ENCODE measurements at places on chromosomes 7 and 10.

- DNase-seq, result no peak
Measured at GRCh38 chr7:12269100-12269895, 58.2 kb downstream of the TMEM106B start.

- no peak for DNase-seq
Measured at GRCh38 chr7:4775848-4776623, 613 bp downstream of the AP5Z1 start.

DNA sequence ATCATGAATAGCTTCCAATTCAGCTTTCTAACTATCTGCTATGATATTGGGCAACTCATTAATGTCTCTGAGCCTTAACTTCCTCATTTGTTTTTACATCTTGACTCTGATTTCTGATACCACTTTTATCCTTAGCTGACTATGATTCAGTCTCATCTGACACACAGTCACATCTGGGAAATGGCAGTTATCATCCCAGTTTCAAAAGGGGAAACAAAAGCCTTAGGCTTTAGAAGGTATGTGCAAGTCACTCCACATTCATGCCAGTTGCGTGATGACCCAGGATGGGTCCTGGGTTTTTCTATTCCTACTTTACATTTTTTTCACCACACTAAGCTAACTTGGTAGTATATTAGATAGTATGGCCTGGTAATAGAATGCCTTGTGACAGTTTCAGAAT is 12.7 kb downstream of the SCIN start:
- DNase-seq, result no peak

GRCh38 chr10:112799726-112800510 is 150.1 kb upstream of the TCF7L2 start:
- DNase-seq, result no peak

GRCh38 chr7:151813997-151814396 is 62.9 kb downstream of the PRKAG2 start:
- DNase-seq, result no peak

GRCh38 chr7:70014472-70015177 is 416.4 kb downstream of the AUTS2 start:
- no peak for DNase-seq

- no peak for DNase-seq
Measured at GRCh38 chr7:147053746-147054145, 937.1 kb downstream of the CNTNAP2 start.

DNA sequence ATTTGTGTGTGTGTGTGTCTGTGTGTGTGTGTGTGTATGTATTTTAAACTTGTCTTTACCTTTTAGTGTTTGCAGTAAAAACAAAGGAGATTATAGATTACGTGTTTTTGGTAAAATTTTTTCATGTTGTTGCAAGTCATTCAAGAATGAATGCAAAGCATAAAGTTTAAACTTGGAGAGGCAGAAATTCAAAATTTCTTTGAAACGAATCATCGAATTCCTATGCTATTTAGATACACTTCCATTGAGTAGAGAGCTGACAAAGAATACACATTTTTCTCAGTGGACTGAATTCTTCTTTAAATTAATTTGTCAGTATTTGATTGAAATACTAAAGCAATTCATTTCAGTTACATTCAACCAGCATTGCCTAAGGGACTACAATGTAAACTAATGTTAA is 66.0 kb upstream of the HDAC9 start:
- DNase-seq, result no peak

DNA sequence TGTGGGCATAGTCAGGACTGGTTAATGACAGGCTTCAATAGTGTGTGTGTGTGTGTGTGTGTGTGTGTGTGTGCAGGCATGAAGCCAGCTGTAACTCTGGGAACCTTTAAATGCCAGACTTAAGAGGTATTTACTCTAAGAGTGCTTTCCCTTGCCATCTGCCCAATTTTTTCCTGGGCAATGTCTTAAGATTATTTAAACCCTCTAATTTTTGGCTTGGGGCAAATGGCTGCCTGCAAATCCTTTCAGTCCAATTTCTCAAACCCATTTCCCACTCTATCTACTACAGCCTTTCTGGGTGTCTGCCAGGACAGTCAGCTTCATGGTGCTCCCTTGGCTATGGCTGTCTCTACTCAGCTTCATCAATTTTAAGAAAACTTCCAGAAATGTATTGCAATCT is 62.6 kb upstream of the C1GALT1 start:
- DNase-seq, result no peak

GRCh38 chr10:77156406-77156879 is 481.2 kb downstream of the KCNMA1 start:
- DNase-seq, result no peak

- no peak for DNase-seq
Measured at GRCh38 chr10:31961277-31962074, 32.8 kb upstream of the ARHGAP12 start.

GRCh38 chr10:93872375-93873158 is 21.2 kb upstream of the SLC35G1 start:
- DNase-seq, result no peak

- no peak for DNase-seq
Measured at GRCh38 chr7:74289659-74290552, 699 bp downstream of the CLIP2 start.

GRCh38 chr10:128274938-128275337 is 148.7 kb upstream of the MKI67 start:
- no peak for DNase-seq

GRCh38 chr10:95476469-95477174 is 84.5 kb downstream of the SORBS1 start:
- DNase-seq, result no peak

DNA sequence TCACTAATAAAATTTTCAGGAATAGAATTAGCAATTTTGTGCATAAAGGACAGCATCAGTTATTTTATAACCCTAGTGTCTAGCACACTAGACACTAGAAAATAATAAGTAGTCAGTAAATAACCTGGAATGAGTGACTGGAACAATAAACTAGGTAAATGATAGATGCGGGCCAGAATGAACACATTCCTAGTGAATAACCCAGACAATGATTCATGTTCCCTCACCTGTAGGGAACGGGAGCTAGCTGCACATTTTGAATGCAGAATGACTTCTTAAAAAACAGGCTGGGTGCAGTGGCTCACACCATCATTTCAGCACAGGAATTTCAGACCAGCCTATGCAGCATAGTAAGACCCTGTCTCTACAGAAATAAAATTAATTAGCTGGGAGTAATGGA is 3.2 kb upstream of the ATOH7 start:
- no peak for DNase-seq

- DNase-seq, result no peak
Measured at GRCh38 chr10:115982076-115982475, 290.9 kb downstream of the GFRA1 start.

DNA sequence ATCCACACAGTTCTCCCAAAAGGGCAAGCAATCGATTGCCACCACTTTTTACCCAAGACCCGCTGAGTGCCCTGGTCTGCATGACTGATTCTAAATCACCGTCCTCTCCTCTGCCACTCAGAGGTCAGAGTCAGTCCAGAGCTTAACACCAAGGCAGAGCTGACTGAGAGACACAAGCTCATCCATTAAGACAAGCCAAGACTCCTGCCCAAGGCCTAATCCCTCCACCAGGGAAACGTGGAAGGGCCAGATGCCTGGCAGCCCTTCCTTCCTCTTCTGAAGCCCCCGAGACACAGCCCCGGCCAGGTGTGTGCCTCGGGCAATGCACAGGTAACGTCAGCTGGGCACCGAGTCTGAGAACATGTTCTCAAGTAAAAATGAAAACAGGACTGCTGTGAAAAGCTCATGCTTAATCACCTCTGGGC is 51.7 kb downstream of the DIP2C start:
- no peak for DNase-seq

DNA sequence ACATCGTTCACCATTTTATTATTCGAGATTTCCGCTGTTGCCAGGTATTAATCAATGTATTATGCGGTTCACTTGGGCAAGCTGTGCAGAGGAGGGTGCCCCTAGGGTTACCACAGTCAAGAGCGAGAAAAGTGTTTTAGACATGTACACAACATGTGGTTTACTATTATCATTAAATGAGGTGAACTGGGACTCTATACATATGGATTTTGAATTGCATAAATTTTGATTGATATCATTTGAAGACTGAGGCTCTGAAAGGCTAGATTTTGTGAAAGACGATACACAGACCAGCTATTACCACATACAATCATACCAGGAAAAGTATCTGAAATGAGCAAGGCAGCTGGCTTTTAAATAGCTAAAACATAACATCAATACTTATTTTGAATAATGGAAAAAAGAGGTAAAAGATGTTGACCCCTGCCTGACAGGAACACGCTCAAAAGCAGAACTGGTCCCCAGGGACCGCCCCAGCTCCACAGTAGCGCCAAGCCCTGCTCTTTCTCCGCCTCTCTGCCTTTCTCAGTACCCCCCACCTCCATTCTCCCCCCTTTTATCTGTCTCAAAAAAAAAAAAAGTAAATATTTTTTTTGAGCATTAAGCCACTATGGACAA is 413.4 kb upstream of the MKI67 start:
- DNase-seq, result no peak

- no peak for DNase-seq
Measured at GRCh38 chr7:139748941-139749340, 28.9 kb downstream of the HIPK2 start.

GRCh38 chr7:132292803-132293202 is 283.5 kb downstream of the PLXNA4 start:
- DNase-seq, result peak; percentile 19

GRCh38 chr7:42932811-42933591 is 825 bp downstream of the MRPL32 start:
- DNase-seq, result no peak

DNA sequence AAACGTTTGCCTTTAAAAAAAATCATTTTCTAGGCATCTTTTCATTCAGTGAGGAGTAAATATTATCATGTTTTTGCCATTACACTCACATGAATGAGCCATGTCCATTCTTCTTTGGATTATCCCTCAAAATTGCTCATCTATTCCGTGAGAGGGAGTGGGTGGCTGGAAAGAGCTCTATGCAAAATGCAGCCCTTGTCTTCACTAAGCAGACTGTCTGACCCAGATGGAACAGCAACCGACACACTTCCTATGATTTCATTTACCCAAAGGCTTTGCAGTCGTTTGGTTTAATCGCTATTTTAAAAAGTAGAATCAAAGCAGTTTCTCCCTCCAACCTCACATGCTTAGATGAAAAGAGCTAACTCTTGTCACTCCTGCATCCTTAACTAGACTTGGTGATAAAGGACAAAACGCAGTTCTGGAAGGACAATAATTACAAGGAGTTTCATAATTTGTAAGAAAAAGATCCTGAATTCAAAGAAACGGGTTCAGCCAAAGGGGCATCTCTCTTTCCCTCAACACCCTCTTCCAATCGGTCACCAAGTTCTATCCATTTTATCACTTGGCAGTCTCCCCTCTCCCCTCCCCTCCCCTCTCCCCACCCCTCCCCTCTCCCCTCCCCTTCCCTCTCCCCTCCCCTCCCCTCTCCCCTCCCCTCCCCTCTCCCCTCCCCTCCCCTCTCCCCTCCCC is 198.1 kb upstream of the STK17A start:
- DNase-seq, result no peak

DNA sequence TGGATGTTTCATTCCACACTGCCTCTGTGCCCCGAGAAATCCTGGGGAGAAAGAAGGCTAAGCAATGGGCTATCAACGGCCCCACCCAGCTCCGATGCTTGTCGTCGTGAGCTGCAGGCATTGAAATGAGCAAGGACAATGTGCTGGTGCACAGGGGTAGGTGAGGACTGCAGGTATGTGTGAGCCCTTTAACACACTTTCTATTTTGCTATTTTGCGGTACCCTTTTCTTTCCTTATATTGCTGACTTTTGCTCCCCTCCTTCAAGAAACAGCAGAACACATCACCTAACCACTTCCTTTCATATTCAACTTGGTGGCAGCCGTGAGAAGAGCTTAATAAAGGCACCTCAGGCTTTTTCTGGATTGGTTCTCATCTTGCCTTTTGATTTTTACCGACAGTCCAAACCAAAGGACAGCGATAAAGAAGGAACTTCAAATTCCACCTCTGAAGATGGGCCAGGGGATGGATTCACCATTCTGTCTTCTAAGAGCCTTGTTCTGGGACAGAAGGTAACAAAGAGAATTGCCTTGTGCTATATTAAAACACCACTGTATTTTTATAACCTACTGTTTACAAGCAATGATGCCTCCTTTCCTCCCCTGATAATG is 39.2 kb downstream of the AIFM2 start:
- DNase-seq, result no peak

DNA sequence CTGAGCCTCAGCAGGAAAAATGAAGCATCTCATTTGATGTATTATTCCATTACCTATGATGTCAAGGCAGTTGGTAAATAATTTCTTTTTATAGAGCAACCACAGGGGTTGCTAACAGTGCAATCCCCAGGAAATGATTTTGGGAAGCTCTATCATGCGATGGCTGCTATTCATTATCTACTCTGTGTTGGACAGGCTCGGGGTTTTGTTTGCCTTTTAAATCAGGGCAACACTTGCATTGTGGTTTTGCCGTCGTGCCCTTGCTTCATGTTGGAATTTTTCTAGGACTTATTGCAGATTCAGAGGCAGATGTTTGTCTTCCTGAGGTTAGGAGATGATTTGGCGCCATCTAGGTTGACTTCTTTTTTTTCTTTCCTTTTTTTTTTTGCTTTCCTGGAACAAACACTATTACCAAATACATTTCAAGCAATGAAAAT is 128.4 kb downstream of the BICC1 start:
- DNase-seq, result no peak

DNA sequence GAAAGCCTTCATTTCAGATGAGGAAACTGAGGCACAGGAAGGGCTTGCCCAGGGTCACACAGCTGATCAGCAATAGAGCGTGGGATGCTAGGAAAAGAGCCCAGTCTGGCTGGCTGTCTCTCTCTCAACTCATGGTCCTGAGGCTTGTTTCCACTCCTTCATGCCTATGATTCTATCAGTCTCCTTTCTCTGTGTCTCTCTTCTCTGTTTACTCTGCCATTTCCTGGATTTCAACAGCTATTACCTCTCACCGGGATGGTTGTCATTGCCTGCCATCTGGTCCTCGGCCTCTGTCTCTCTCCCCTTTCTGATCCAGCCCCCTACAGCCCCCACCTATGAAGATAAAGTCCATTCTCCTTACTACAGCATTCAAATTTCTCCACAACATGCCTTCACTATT is 93.3 kb upstream of the AGBL3 start:
- no peak for DNase-seq

GRCh38 chr7:40506158-40506557 is 371.4 kb downstream of the SUGCT start:
- no peak for DNase-seq

- DNase-seq, result no peak
Measured at GRCh38 chr7:11570205-11570604, 261.8 kb downstream of the THSD7A start.

- DNase-seq, result no peak
Measured at GRCh38 chr10:18043148-18044006, 91.7 kb downstream of the SLC39A12 start.
